ENCODE measurements at places on chromosomes 5 and 9.

DNA sequence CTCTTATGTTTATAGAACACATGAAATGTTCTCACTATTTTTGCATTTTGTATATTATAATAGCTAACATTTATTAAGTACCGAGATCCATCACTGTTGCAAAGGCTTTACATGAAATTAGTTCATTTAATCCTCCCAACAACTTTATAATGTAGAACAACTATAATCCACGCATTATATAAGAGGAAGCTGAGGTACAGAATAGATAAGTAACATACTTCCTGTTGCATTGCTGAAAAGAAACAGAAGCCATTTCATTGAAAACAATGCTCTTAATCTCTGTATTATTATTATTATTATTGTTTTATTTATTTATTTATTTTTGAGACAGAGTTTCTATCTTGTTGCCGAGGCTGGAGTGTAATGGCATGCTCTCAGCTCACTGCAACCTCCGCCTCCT, 7.9 kb upstream of the INSYN2B start:
- no peak for DNase-seq

- DNase-seq = no peak
These were observed 28.1 kb upstream of the OBP2B start for GRCh38 chr9:133237035-133237731.

GRCh38 chr5:55897905-55898304, 46.7 kb downstream of the IL31RA start:
- no peak for DNase-seq

DNA sequence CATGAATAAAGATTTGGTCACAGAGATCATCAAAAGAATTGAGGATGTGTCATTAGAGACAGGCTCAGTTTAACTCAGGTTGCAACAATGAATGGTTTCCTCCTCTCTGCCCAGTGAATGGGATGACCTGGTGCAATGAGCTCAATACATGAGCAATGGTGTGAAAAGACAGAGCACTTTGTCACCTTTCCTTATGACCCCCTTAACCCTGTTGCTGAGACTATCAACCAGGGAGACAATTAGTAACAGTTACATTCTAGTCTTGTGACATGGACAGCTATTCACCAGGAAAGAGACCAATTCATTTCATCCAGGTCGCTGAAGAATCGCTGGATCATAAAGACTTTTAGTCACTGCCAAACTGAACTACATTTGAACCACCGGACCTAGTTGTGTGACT, 19.9 kb upstream of the CDH6 start:
- DNase-seq = no peak

GRCh38 chr9:121222524-121223171, 21.0 kb upstream of the RAB14 start:
- no peak for DNase-seq

- no peak for DNase-seq
These were observed 1.2 kb upstream of the SLC4A9 start for GRCh38 chr5:140358738-140359310.

GRCh38 chr9:93052791-93053540, 5.5 kb upstream of the SUSD3 start:
- no peak for DNase-seq

- no peak for DNase-seq
These were observed 130.9 kb downstream of the NFIB start for GRCh38 chr9:14183001-14183400.

All from activated naive CD4-positive, alpha-beta T cell (primary cell).